Sigmoid colon (tissue), 7 donors: ENCODE measurements at places on chromosomes 5 and 9. TPM values are rescaled to one million over a fixed set of nuclear protein-coding genes. Genes with fewer than 3 reads are reported as not detected.

- peak; percentile 88 for DNase-seq
These were observed at the start of gene ECPAS for GRCh38 chr9:111483858-111484571. ECPAS (minus strand) TSS chr9:111484383; CDS start chr9:111472918, 11,465 bp downstream.

DNA sequence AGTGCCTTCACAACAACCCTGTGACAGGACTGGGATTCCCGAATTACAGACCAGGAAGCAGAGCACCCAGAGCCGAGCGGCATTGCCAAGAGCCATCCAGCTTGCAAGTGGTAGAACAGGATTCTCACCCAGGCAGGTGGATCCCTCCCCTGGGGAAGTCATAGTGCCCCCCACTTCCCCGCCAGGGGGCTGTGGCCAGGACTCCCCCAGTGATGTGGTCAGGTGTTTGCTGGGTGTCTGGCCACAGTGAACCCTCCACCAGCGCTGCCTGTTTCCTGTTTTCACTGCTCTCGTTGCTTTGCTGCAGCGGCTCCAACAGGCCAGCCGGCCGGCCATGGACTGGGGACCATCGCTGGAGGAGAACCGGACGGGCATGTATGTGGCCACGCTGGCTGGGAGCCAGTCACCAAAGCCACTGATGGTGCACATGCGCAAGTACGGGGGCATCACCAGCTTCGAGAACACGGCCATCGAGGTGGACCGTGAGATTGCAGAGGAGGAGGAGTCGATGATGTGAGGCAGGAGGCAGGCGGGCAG, 19.3 kb downstream of the SLC6A7 start:
- DNase-seq, result no peak

DNA sequence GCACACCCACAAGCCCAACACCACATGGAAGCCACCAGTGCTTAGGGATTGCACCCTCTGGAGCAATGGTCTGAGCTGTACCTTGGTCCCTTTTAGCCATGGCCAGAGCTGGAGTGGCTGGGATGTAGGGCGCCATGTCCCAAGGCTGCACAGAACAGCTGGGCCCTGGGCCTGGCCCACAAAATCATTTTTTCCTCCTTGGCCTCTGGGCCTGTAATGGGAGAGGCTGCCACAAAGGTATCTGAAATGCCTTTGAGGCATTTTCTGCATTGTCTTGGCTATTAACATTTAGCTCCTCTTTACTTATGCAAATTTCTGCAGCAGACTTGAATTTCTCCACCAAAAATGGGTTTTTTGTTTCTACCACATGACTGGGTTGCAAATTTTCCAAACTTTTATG, 117.6 kb downstream of the SPOCK1 start:
- no peak for DNase-seq

GRCh38 chr9:70923961-70924360, 197.5 kb downstream of the TRPM3 start:
- DNase-seq, result no peak

DNA sequence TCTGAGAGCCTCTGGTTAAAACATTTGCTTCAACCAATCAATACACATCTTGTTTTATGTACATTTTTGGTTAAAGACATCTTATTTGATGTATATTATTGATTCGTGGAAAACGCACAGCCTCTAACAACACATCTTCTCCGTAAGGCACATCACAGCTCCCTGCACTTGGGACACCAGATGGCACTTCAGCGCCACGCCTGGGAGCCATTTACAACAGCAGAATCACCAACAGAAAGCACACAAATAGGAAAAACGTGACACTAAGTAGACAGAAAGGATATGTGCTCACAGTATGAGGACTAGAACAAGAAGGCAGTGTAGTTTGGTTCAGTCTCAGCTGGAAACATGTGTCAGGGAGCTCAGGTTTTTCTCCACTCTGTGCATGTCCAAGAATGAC, 199.7 kb downstream of the ROR2 start:
- DNase-seq, result no peak

DNA sequence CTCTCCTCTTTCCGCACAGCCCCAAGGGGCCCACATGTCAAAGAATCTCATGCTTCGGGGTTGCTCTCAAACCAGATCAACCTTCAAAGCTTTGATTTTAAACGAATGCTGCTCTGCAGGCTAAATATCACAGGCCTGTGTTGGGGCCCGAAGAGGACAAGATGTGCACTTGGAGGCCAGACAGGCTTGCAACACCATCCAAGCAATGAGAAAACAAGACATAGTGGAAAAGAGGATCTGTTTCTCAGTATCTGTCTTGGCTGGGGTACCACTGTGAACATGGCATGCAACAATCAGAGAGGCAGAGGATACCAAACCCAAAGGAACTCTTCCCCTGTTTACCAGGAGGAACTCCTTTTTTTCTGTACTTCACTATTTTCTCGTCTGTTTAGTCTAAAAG, 321.8 kb downstream of the SLIT3 start:
- no peak for DNase-seq

GRCh38 chr9:80435591-80435990, 863.8 kb downstream of the TLE4 start:
- DNase-seq, result no peak

GRCh38 chr5:93570294-93571113, 10.5 kb downstream of the NR2F1-AS1 start:
- no peak for DNase-seq

GRCh38 chr9:115046824-115047223, 71.1 kb downstream of the TNC start:
- no peak for DNase-seq

DNA sequence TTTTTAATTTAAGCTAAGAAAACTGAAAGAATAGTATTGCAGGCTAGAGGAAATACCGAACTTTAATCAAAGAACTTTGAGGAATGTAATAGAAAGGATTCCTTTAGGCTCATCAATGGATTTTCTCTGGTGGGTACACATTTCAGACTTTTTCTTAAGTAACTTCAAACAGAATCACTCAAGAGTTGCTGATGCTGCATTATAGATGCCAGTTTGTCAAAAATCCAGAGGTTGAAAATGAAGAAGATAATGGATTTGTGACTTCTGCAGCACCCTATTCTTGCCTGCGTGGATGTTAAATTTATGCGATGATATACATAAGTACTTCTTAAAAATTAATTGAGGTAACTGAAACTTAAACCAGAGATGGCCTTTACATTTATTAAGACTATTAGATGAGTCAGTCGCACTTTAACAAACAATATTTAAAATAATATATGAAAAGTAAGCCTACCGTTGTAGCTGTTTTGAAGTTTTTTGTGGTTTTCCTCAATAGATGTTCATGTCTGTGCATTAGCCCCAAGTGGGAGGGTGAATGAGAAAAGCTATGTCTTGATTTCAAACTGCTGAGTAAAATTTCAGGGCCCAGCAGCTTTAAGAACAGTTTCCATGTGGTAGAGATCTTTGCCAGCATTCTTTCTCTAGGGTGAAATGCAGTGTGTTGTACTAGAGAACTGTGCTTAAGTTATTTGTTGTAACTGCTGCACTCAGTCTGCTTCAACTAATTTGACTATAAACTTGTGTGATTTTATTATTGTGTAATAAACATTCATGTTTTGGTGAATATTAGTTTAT, at the start of gene OGN:
TSS of gene OGN (minus strand) at position 537 of the 795 bp plus-strand sequence. CDS start 1,171 bp downstream, outside the sequence.
- no peak for DNase-seq

DNA sequence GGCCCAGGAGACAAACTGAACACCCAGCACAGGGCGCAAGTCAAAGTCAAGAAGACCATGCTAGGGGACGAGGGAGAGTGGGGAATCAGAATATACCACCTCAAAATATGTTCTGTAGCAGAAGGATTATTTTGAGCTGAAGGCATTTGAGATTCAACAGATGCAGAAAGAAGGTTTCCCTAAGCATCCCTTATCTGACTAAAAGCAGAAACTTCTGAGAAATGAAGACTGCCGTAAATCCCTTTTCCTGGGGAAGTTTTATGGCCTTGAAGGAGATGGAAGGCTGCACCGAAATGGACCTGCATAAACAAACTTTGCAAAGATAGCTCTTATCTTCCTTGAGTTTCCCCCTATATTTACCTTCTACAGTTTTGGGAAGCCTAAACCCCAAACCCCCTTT, 72.8 kb downstream of the PTTG1 start:
- DNase-seq, result no peak

DNA sequence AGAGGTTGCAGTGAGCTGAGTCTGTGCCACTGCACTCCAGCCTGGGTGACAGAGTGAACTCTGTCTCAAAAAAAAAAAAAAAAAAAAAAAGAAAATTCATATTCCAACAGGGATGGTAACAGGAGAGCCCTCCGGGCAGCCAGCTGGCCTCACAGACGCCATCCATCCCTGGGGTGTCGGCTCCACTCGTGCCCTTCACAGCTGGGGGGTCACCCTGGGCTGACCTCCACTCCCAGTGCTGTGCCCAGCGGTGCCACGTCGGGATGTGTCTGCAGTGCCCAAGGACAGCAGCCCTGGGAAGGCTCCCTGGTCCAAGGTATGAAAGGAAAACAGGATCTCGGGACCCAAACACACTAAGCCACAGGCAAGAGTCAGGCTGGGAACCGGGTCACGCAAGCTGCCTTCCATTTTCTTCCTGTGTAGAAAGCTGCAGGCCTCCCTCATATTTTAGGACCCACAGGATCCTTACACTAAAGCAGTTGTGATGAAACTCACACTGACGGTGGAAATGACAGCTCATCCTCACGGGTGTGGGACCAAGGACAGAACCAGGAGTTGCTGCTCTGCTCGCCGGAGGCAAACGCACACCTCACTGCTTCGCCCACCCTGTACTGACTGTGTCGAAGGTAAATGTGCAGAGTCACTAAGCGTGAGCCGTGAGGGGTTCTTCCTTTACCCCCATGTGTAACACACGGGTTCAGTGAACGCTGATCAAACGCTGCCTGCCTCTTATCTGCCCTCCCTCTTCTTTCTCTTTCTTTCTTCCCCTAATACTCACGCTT, 5.3 kb downstream of the SLC12A7 start:
- no peak for DNase-seq

DNA sequence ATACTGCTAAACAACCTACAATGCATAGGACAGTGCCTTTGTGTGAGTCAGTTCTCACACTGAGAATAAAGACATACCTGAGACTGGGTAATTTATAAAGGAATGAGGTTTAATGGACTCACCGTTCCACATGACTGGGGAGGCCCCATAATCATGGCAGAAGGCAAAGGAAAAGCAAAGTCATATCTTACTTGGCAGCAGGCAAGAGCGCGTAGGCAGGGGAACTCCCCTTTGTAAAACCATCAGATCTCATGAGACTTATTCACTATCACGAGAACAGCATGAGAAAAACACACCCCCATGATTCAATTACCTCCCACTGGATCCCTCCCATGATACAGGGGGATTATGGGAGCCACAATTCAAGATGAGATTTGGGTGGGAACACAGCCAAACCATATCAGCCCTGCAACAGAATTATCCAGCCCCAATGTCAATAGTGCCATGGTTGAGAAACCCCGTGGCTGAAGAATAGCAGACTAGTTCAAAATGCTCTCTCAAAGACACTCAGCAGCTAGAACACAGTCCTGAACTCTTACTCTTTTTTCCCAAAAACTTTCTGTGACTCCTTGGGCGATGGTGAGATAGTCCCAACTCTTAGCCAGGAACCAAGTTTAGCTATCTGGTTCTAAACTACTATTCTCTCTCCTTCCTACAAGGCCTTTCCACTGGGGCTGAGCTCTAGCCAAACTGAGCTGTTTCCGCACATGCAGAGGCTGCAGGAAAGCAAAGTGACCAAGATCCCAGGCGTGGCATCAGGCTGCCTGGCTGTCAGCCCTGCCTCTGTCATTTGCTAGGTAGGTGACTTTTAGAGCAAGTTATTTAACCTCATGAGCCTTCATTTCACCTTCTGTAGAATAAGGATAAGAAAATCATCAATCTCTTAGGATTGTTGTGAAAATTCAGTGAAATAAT, 21.7 kb downstream of the FAT2 start:
- DNase-seq, result no peak

GRCh38 chr9:129900263-129901027, 65.2 kb downstream of the USP20 start:
- no peak for DNase-seq

GRCh38 chr5:126851501-126852011, 74.6 kb downstream of the LMNB1 start:
- DNase-seq, result peak; percentile 80

DNA sequence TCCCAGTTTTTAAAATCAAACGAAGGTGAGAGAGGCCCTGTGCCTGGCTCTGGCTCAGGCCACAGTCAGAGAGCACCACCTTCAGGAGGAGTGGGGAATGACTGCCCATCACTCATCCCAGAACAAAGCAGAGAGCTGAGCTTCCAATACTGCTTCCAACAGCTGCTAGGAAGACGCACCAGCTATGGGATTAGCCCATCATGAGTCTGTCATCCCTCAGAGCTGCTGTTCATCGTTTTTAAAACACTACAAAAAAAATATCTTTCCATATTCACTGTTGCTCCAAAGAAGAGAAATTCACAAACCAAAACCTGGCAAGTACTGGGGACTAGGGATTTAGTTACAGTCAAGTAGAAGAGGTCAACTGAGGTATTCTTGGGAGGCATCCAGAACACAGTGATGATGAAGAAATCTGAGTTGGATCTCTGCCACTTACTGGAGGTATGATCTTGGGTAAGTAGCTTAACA, 102.4 kb downstream of the CDK5RAP2 start:
- peak; percentile 68 for DNase-seq

DNA sequence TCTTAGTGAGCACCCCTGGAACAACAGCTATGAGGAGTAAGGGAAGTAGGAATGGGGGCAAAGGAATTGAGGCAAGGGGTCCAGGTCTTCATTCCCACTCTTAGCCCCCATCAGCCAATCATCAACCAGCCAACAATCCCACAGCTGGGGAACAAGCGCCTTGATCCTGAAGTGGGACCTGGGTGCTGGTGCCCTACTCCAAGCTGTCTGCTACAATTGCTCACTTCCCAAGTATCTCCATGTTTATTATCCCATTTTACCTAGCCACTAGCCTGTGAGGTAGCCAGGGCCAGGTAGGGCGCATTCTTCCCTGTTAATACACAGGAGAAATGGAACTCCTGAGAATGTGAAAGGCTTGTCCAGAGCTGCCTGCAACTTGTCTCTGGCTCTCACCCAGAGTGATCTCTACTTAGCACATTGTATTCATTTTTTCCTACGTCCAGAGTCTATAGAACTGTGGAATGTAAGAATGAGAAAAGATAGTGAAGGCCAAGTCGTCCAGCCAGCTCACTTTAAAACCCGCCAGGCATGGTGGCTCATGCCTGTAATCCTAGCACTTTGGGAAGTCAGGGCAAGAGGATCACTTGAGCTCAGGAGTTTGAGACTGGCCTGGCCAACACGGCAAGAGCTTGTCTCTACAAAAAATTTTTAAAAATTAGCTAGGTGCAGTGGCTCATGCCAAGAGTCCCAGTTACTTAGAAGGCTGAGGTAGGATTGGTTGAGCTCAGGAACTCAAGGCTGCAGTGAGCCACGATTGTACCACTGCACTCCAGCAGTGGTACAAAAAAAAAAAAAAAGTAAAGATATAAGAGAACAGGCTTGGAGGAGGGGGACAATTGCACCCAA, 6.2 kb upstream of the DNAJC18 start:
- no peak for DNase-seq

GRCh38 chr9:70405808-70406433, 8.5 kb downstream of the KLF9 start:
- DNase-seq, result no peak

GRCh38 chr9:129124506-129125069, 13.4 kb downstream of the PTPA start:
- no peak for DNase-seq

The CXCL14 gene
- total RNA-seq, result 16.1 TPM

The CD14 gene
- 58.1 TPM for total RNA-seq

The PDE6A gene
- not detected for total RNA-seq

The CCL19 gene
- not detected for total RNA-seq

The PCDHA10 gene
- 2.5 TPM for total RNA-seq

The ARHGEF37 gene
- total RNA-seq, result 37.1 TPM

The ENC1 gene
- 19.9 TPM for total RNA-seq

The F2RL2 gene
- total RNA-seq, result 3.1 TPM

The CD274 gene
- total RNA-seq, result 1.2 TPM
